ENCODE measurements at places on chromosomes 4 and X. TPM values are rescaled to one million over a fixed set of nuclear protein-coding genes. Genes with fewer than 3 reads are reported as not detected.

DNA sequence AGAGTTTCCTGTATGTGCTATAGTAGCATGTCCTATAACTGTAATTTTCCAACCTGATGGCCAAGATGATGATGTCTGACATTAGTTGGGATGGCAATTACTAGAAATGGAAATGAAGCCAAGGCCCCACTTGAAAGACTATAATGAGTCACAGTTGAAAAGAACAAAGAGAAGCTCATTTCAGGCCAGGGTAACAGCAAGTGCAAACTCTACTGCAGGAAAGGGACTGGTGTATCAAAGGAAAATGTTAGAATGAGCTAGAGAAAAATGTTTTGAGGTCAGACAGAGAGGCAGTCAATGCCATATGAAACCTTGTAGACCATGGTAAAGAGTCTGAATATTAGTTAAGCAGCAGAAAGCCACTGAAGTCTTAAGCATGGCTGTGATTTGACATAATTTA, 146.2 kb upstream of the SH3RF1 start:
- H3K27ac ChIP-seq, result no peak overlapping the region
- no peak overlapping the region for H3K4me3 ChIP-seq
- no peaks in the 10 kb centered on the region for H3K36me3 ChIP-seq
- no peaks in the 10 kb centered on the region for H3K27me3 ChIP-seq
- DNase-seq, result no peak

DNA sequence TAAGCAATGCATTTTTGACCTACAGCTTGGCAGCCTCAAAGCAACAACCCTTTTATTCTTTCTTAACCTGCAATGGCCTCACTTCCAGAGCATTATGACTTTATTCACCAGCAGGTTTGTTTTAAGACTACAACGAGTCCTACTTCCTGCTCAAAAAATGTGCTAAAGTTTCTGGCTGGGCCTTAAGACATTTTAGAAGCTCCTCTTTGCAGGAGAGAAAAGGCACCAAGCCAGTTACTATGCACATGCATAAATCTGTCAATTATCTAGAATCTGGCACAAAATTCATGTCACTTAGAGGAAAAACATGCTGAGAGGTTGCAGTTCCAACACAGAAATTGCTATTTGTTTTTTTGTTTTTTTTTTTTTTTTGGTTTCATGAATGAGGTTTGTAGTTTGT, 223.0 kb upstream of the EPHA5 start:
- H3K4me3 ChIP-seq, result no peak overlapping the region
- no peaks in the 10 kb centered on the region for H3K4me1 ChIP-seq
- no peak for DNase-seq
- H3K36me3 ChIP-seq, result no peaks in the 10 kb centered on the region

DNA sequence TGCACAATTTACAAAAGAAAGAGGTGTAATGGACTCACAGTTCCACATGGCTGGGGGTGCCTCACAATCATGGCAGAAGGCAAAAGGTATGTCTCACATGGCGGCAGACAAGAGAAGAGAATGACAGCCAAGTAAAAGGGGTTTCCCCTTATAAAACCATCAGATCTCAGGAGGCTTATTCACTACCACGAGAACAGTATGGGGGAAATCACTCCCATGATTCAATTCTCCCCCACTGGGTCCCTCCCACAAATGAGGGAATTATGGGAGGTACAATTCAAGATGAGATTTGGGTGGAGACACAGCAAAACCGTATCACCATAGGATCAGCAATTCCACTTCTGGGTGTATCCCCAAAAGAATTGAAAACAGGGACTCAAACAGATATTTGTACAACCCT, 97.5 kb upstream of the STX18 start:
- H3K4me3 ChIP-seq, result no peak overlapping the region
- H3K27me3 ChIP-seq, result no peaks in the 10 kb centered on the region
- H3K4me1 ChIP-seq, result no peaks in the 10 kb centered on the region
- H3K36me3 ChIP-seq, result no peaks in the 10 kb centered on the region
- no peak overlapping the region for H3K27ac ChIP-seq

DNA sequence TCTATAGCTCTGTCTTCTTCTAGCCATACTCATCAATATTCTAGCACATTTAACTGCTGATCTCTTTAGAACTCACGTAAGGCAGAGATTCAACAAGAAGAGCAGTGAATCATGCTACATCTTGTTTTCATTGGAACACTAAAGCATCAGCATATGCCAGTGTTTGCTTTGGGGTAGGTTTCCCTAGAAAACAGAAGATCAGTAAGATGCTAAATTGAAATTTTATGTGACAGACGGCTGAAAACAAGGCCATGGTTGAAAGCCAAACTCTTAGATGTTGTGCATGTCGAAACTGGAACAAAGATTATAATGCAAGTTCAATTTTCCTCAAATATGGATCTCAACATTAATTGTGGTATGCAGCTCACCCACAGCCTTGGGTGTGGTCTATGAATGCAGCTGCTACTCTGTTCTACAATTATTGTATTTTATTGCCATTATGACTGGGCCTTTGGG, 107.6 kb downstream of the PDLIM5 start:
- peaks cover 14% of the 10 kb centered on the region for H3K4me1 ChIP-seq
- no peak for DNase-seq
- no peak overlapping the region for H3K27ac ChIP-seq
- H3K36me3 ChIP-seq, result no peaks in the 10 kb centered on the region
- no peaks in the 10 kb centered on the region for H3K27me3 ChIP-seq
- H3K4me3 ChIP-seq, result no peak overlapping the region

DNA sequence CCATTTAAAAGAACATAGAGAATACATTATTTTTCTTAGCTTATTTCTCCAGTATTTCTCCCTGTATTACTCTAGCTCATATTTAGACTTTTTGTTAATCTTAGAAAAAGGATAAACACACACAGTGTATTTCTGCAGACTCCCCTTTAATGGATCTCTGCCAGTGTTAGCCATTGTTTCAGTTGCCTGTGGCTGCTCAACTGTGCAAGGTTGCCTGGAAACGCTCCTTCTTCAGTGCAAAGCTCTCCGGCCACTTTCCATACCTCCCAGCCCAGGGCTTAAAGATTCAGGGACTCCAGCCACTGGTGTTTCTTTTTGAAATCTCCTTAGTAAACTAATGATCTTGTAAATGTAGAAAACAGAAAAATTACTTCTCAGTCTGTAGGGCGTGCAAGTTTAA, 104.9 kb downstream of the SLIT2 start:
- H3K4me3 ChIP-seq, result no peak overlapping the region
- H3K27ac ChIP-seq, result no peak overlapping the region
- H3K27me3 ChIP-seq, result no peaks in the 10 kb centered on the region
- peaks cover 3% of the 10 kb centered on the region for H3K4me1 ChIP-seq
- no peak for DNase-seq

GRCh38 chr4:142350871-142351270, 495.2 kb downstream of the INPP4B start:
- no peak for DNase-seq
- H3K36me3 ChIP-seq, result no peaks in the 10 kb centered on the region
- H3K4me1 ChIP-seq, result peaks cover 42% of the 10 kb centered on the region
- H3K27me3 ChIP-seq, result no peaks in the 10 kb centered on the region
- no peak overlapping the region for H3K27ac ChIP-seq

GRCh38 chr4:107740950-107741701, 21.1 kb upstream of the PAPSS1 start:
- no peaks in the 10 kb centered on the region for H3K36me3 ChIP-seq
- H3K4me3 ChIP-seq, result no peak overlapping the region
- no peaks in the 10 kb centered on the region for H3K27me3 ChIP-seq
- H3K27ac ChIP-seq, result peak overlapping the region; percentile 27
- peaks cover 13% of the 10 kb centered on the region for H3K4me1 ChIP-seq

DNA sequence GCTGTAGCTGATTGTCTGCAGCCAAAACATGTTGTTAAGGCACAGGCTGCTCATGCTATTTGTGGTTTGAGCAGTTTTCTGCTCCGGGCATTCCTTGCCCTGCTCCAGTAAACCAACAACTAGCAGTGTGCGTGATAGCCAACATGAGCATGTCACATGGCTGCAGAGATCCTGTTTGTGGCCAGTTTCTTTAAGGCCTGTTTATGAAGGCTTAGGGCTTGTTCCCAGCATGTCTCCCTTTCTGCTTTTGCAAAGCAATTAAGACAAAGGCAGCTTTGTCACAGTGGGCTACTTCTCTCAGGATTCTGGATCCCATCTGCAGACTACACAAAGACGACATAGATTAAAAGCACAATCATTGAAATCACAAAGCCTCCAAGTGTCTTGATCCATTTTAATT, 160.5 kb downstream of the ZNF518B start:
- no peak overlapping the region for H3K4me3 ChIP-seq
- H3K36me3 ChIP-seq, result no peaks in the 10 kb centered on the region
- H3K27me3 ChIP-seq, result no peaks in the 10 kb centered on the region
- DNase-seq, result no peak
- H3K27ac ChIP-seq, result no peak overlapping the region

- H3K27ac ChIP-seq, result no peak overlapping the region
- no peak overlapping the region for H3K4me3 ChIP-seq
- no peaks in the 10 kb centered on the region for H3K36me3 ChIP-seq
- peaks cover 8% of the 10 kb centered on the region for H3K4me1 ChIP-seq
Observed at GRCh38 chr4:70754470-70754869, 32.7 kb downstream of the RUFY3 start.

- H3K4me3 ChIP-seq, result no peak overlapping the region
- H3K36me3 ChIP-seq, result no peaks in the 10 kb centered on the region
- DNase-seq, result peak; percentile 33
- H3K4me1 ChIP-seq, result peaks cover 10% of the 10 kb centered on the region
- no peaks in the 10 kb centered on the region for H3K27me3 ChIP-seq
Observed at GRCh38 chr4:3709846-3710441, 56.2 kb upstream of the ADRA2C start.

- H3K27me3 ChIP-seq, result no peaks in the 10 kb centered on the region
- H3K4me3 ChIP-seq, result no peak overlapping the region
- no peaks in the 10 kb centered on the region for H3K36me3 ChIP-seq
- H3K27ac ChIP-seq, result no peak overlapping the region
- no peaks in the 10 kb centered on the region for H3K4me1 ChIP-seq
Observed at GRCh38 chr4:7434141-7434765, 477 bp downstream of the PSAPL1 start.

DNA sequence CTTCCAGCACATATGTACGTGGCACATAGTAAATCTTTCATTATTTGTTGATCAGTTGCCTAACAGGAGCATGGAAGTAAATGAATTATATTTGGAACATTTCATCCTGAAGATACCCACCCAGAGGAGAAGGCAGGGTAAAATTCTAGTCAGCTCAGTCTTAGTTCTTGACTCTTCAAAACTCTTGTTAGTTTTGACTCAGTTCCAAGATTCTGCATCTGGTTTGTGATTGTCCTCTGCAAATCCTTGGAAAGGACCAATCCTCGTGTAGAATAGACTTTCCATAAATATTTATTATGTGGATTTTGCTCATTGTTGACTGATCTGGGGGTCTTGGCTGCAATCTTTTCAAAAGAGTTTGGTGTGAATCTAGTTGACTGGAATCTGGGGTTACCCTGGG, 257.5 kb upstream of the FAT1 start:
- no peak overlapping the region for H3K4me3 ChIP-seq
- no peaks in the 10 kb centered on the region for H3K27me3 ChIP-seq
- H3K27ac ChIP-seq, result no peak overlapping the region
- no peak for DNase-seq
- H3K4me1 ChIP-seq, result no peaks in the 10 kb centered on the region
- H3K36me3 ChIP-seq, result no peaks in the 10 kb centered on the region

DNA sequence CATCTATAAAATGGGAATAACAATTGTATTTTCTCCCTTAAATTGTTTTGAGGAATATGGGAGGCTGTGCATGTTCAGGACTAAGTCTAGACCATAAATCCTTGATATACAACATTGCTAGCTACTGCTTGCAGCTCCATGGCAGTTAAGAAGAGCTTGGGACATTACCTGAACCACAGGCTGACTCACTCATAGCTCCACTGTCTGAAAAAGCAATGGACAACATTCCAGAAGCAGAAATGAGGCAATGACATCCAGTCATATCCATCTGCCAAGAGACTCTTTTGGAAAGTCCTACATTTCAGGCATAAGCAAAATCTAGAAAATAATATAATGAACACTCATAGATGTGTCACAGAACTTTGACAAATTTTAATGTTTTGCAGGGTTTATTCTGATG, 167.3 kb upstream of the LEF1 start:
- H3K4me3 ChIP-seq, result no peak overlapping the region
- H3K36me3 ChIP-seq, result no peaks in the 10 kb centered on the region
- H3K27me3 ChIP-seq, result no peaks in the 10 kb centered on the region

- H3K36me3 ChIP-seq, result no peaks in the 10 kb centered on the region
- H3K4me1 ChIP-seq, result no peaks in the 10 kb centered on the region
- H3K27me3 ChIP-seq, result no peaks in the 10 kb centered on the region
- H3K27ac ChIP-seq, result no peak overlapping the region
Observed at GRCh38 chrX:21875013-21875412, 19.2 kb downstream of the YY2 start.

- H3K27ac ChIP-seq, result no peak overlapping the region
- H3K36me3 ChIP-seq, result no peaks in the 10 kb centered on the region
- DNase-seq, result no peak
- H3K4me3 ChIP-seq, result no peak overlapping the region
Observed at GRCh38 chr4:81377191-81377590, 94.5 kb downstream of the RASGEF1B start.

- no peak overlapping the region for H3K27ac ChIP-seq
- H3K27me3 ChIP-seq, result peaks cover 35% of the 10 kb centered on the region
- no peaks in the 10 kb centered on the region for H3K36me3 ChIP-seq
- no peak overlapping the region for H3K4me3 ChIP-seq
- DNase-seq, result no peak
Observed at GRCh38 chr4:30718641-30719453, 1.3 kb upstream of the PCDH7 start.

DNA sequence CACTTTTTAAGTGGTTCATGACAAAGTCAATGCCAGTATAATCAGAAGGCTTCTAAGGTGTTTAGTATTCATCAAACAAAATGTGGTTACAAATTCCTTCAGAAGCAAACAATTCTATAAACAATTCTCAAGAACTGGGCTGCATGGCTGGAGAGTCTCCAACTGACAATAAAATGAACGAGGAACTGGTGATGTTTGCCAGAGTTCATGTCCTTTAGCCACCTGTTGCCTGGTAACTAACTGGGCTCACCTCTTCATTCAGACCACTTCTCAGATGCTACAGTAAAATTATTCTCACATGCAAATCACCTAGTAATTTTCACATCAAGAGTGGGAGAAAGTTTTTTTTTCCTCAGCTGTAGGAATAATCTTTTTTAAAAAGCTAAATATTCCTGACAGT, 53.3 kb downstream of the CAMK2D start:
- no peaks in the 10 kb centered on the region for H3K27me3 ChIP-seq
- H3K4me3 ChIP-seq, result no peak overlapping the region
- no peaks in the 10 kb centered on the region for H3K36me3 ChIP-seq

- peaks cover 10% of the 10 kb centered on the region for H3K4me1 ChIP-seq
- H3K27me3 ChIP-seq, result no peaks in the 10 kb centered on the region
- H3K36me3 ChIP-seq, result no peaks in the 10 kb centered on the region
- H3K27ac ChIP-seq, result no peak overlapping the region
Observed at GRCh38 chr4:98662626-98663225, 4.3 kb upstream of the TSPAN5 start.

IBSP gene
- not detected for total RNA-seq

SPANXN1 gene
- not detected for total RNA-seq

CTAG2 gene
- total RNA-seq, result not detected

MAGEC2 gene
- total RNA-seq, result not detected

MSL3 gene
- 11.2 TPM for total RNA-seq

CLDN34 gene
- total RNA-seq, result 2.6 TPM

RBM46 gene
- not detected for total RNA-seq

PRRG1 gene
- total RNA-seq, result 7.9 TPM

Data from body of pancreas (tissue), 4 donors.